Fibroblast of skin of right biceps (primary cell): ENCODE measurements at places on chromosomes 2 and 18.

DNA sequence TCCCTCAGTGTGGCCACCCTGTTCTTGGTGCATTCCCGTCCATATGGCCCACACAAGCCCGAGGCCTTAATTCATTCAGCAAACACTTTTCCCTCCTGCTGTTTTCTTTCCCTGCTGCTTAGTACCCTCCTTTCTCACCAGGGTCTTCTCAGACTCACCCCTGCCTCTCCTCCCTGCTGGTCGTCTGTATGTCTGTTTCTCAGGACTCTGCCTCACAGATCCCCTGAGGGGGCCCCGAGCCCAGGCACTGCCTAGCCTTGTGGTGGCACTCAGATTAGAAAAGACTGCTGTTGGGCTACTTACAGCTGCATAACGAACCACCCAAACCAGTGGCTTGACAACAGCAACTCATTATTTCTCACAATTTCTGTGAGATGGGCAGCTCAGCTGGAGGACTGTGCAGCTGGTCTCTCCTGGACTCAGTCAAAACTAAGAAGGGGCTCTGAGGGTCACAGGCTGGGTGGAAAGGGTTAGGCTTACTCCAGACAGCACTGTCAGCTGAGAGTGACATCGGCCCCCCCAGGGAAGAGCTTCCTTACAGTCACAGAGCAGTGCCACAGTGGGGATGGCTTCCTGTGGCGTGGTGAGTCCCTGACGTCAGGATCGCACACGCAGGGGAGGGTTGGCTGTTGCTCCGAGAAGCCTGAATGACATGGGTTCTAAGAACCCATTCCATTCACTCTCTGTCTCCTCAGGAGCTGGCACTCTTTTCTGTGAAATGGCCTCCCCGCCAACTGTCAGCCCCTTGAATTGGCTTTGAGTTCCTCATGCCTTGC, 139.0 kb downstream of the UXS1 start:
- DNase-seq = no peak

- DNase-seq = no peak
These were observed 114.5 kb downstream of the RNF144A start for GRCh38 chr2:7031547-7032245.

GRCh38 chr2:43201497-43201896, 24.9 kb downstream of the ZFP36L2 start:
- DNase-seq = no peak

DNA sequence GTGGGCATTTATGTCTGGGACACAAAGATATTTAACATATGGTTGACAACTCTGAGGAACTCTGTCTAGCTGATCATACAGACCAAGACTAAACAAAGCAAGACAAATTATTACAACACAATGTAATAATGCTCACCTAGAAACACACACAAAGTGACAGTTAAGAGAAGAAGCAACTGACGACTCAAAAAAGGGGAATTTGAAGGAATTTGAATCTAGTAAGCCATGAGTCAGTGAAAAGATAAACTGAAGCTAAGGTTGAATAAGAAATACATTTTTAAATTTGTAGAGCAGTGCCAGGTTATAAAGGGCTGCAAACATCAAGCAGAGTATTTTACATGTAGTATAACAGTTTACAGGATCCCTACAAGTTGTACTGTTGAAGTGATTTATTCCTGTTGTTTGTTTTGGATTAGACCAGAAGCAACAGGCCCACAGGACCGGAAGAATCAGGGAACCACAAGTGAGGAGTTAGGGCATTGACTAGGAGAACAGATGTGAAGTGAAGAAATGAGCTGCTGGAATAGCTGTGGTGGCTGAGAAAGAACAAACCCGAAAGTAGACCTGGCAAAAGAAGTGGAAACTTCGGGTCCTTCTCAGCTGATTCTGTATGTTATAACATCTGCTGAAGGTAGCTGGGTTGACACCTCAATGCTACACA, 35.6 kb downstream of the IFIH1 start:
- peak; percentile 22 for DNase-seq

DNA sequence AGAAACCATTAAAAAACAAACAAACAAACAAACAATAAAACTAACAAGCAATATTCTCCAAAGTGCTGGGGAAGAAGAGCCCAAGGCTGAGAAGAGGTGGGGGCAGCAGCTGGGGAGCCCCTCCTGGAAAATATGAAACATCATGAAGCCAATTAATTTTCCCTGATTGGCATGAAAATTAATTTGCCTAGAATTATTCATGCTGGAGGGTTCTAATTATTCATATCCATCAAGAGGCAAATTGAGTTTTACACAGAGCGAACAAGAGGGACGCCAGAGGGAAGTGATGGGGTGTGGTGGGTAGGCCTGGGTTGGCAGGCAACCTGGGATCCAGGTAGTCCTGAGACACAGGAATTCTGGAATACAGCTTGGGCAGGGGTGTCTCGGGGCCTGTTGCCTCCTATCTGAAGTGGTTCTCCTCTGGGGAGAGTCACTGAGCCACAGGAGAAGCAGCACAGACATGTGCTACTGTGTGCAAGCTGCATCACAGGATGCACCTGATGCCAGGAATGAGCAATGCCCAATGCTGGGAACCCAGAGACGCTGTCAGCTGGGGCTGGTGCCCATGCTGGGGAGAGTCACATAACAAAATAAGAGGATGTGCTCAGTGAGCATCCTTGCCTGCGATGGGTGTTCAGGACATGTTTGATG, 100.5 kb downstream of the TEX51 start:
- DNase-seq = no peak

GRCh38 chr18:22632191-22632590, 214.5 kb upstream of the CTAGE1 start:
- peak; percentile 9 for DNase-seq

DNA sequence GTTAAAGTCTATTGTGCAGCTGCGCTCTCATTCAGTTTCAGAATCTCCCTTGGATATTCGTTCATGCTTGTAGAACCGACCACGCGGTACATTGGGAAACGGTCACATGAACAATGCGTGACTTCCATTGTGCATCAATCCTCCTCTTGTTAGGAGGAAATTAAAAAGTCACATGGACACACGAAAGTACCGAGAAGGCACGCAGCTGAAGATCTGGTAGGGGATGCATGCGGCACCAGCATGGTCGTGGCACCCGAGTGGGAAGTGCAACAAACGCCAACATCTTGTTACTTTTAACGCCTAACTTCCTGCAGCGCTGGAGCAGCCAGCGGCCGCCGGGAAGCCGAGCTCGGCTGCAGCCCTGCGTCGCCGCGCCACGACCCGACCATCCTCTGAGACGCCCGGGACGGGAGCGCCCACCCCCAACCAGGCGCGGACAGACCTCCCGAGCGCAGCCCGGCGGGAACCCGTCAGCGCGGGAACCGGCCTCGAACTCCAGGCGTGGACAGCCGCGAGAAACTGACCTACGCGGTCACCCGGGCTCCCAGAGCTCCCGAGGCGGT, 412 bp downstream of the OSBPL1A start:
- DNase-seq = peak; percentile 70

GRCh38 chr2:16013359-16013911, 73.1 kb downstream of the MYCN start:
- no peak for DNase-seq

DNA sequence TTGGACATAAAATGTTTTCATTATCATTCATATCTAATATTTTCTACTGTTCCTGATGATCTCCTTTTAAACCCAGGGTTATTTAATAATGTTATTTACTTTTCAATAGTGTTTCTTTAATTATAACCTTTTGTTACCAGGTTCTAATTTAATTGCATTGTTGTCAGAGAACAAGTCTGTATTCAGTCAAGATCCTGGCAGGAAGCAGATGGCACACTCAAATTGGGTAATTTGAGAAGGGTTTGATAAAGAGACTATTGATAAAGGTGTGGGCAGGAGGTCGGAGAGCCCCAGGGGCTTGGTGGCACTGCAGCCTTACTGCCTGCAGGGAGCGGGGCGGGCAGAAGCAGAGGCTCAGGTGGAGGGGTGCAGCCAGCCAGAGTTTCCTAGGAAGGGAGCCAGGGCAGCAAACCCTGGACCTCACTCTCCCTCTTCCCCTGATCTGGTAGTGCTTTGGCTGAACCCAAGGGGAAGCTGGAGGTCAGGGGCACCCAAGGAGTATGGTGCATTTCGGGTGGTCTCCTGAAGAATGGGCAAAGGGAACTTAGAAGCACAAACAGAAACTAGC, 2.3 kb upstream of the KIF1A start:
- DNase-seq = no peak

DNA sequence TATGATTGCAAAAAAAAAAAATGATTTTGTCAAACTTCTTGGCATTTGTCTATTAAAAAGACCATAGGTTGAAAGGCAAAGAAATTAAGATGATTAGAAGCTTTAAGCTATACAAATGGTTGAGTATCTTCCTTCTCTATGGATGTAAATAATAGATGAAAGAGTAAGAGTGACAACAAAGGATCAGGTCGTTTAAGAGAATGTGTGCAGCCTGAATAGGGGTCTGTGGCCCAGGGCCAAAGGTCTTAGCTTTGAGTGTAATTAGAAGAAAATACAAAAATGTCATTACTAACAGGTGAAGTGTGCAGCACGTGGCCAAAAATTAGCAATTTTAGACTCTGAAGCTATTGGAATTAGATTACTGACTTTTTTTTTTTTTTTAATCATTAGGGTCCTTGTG, 122.4 kb downstream of the GREB1L start:
- DNase-seq = no peak
